HCEC 1CT (cell line): ENCODE measurements at places on chromosomes 2 and 18.

- no peak for DNase-seq
Measured at GRCh38 chr2:33518200-33518599, 41.8 kb downstream of the RASGRP3 start.

GRCh38 chr2:178114462-178114861 lies 2.2 kb downstream of the RBM45 start:
- no peak for DNase-seq

DNA sequence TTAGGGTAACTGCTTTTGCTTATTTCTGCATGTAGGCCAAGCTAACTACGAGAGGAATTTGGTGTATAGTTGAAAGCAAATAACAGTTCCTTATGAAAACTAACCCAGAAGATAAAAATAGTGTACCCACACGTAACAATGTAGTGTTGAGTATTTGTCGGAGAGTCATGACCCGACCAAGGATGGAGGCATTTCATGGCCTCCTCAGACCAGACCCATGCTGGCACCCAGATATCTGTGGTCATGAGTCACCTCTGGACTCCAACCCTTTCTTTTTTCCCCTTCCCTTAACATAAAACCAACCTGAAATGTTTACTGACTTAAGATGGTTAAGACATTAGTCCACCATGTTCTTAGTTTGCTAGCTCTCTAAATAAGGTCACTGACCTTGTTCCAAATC lies 318.7 kb downstream of the NOL4 start:
- no peak for DNase-seq

DNA sequence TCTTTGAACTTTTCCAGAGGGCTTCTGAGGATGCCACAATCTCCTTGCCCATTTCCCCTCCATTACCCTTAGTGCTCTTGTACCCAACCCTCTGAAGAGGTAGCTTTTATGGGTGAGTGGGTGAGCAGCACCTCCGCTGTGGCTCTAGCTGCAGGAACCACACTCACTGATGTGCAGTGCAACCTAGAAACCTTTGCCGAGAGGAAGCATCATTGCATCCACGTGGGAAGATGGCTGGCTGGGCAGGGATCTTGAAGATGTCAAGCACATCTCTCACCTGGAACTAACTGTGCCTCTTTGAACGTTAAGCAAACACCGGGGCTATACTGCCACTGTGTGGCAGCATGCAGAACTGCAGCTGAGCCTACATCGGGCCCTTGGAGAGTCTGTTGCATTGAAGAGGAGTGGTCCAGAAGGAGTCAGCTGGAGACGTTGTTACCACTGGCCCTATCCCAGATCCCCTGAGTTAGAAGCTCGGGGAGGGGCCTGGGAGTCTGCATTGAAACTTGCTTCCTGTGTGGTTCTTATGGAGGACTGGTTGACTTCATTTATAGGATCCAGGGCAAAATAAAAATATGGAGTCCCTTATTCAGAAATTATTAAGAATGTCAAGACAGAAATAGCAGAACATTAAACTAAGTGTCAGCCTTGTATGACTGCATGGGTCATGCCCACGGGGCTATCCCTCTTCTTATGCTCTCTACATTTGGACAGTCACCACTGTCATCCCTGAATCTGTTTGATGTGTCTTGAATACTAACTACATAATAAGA lies 28.7 kb downstream of the IGFBP5 start:
- peak; percentile 28 for DNase-seq

DNA sequence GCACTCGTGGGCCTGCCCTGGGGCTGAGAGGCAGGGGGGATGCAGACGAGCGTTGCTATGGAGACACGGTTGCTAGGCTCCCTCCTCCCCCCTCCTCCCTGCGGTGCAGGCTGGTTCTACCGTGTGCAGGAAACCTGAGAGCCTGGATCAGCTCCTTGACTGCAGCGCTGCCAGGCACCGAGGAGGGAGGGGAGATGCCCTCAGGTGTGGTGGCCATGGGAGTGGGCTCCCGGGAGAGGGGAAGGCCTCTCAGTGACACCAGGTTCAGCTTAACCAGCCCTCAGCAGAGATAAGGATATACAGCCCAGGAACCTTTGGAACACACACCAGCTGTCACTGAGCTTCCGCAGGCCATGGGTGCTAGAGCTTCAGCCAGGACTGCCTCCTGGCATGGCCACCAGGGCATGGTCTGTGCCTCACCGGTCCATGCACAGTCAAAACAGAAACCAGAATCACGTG lies 124.4 kb upstream of the PXDN start:
- DNase-seq, result no peak

- no peak for DNase-seq
Measured at GRCh38 chr2:200338692-200339091, 32.2 kb downstream of the SPATS2L start.

DNA sequence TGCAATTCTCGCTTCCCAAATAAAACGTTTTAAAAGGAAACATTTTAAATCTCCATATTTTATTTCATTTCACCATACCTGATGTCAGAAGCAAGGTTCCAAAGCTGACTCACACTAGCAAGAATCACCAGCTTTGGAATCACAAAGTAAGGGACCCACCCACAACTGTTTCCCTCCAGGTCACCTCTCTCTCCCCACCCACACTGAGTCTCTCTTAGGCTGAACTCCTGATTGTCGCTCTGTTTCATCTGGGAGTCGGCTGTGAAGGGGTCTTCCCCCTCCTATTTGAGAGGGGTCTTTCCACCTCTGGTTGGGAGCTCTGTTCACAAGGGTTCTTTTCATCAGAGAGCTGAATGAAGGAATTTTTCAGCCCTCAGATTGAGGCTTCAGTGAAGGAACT lies 128.1 kb downstream of the L3MBTL4 start:
- no peak for DNase-seq
